ENCODE measurements at places on chromosomes 5 and 9. TPM values are rescaled to one million over a fixed set of nuclear protein-coding genes. Genes with fewer than 3 reads are reported as not detected.
A peak's percentile ranks its signal among the peaks of the same experiment; 100 is the strongest.

DNA sequence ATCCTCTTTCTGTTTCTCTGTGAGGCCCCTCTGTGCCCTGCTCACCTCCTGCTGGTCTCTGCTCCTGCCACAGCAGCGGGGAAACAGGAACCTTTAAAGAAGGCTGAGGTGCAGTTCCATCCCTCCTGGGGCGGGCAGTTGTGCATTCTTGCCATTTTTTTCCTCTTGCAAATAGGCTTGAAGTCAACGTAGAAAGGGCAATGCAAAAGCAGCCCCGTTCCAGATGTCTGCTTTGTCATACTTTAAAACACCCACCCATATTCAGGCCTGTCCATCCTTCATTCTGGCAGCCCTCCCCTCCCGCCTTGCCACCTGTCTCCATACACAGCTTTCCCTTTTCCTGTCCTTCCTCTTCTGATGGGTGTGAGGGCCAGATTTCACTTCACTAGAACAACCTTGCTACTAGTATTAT, 65.4 kb upstream of the KLF9 start:
- no peak for DNase-seq

DNA sequence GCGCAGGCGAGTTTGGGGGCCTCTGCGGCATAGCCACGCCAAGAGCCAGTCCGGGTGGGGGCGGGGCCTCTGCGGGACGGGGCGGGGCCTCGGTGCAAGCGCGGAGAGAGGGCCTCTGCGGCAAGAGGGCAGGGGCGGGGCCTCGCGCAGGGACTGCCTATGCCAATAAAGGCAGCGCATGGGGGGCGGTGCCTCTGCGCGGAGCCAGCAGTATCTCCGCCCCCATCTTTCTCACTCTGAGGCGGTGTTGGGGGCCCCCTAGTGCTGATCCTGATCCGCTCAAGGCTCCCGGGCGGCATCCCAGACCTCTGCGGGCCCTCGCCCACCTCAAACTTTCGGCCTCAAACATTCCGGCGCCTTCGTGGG, 9.2 kb upstream of the GPRIN1 start:
- peak; percentile 56 for DNase-seq

- DNase-seq: no peak
Observed at GRCh38 chr9:132156262-132156661, 5.6 kb upstream of the NTNG2 start.

- no peak for DNase-seq
Observed at GRCh38 chr5:147460380-147460779, 49.5 kb downstream of the DPYSL3 start.

GRCh38 chr9:135562235-135562745, 734 bp downstream of the PAEP start:
- DNase-seq: no peak

GRCh38 chr9:136502196-136502595, 19.4 kb upstream of the SEC16A start:
- no peak for DNase-seq

DNA sequence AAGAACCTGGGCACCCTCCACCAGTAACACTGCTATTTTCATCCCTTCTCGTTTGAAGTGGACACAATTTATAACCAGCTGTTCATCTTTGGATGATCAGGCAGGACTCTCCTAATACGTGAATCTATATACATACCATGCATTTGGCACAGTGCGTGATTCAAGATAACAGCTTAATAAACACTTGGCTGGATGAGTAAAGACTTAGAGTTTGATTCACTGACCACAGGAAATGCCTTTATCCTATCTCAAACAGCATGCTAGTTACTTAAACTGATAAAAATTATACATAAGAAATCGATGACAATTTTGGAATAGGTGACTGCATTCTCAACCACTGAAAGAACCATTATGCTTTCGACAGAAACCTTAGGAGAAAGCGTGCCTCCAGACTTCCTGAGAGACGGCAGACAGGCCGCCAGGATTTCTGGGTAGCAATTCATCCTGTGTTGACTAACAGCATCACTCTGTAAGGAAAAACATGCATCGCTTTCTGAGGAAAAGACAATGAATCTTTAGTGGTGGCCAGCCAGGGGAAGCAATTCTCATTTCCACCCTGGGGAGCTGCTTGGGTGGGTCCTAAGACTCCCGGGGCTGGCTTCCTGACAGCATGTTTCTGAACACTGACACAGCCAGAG, 9.7 kb downstream of the MRPL36 start:
- DNase-seq: peak; percentile 31

- no peak for DNase-seq
Observed at GRCh38 chr5:160703547-160704189, 148.3 kb downstream of the ATP10B start.

DNA sequence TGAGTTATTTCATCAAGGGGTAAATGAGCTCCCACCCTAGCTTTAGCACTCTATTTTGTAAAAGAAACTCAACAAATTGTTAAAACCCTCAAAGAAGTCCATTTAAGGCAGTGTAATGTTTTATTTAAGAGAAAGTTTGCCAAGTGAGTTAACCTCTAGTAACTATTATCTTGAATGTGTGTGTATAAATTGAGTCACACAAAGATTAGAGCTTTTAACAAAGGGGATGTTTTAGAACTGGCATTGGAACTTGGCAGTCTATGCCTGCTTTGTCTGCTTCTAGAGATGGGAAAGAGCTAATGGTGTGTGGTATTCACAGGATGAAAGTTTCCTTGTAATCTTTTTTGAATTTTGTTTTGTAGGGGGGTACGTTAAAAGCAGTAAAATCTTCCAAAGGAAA, 33.2 kb downstream of the KDM3B start:
- DNase-seq: no peak

- DNase-seq: no peak
Observed at GRCh38 chr5:133295520-133295919, 243.7 kb downstream of the HSPA4 start.

Gene ECM2
- total RNA-seq: 2.0 TPM

Gene SLC36A2
- total RNA-seq: 0.14 TPM

Gene KIF4B
- total RNA-seq: 0.02 TPM

Measured in H4 (cell line).